ENCODE measurements at places on chromosomes 12 and 14. TPM values are rescaled to one million over a fixed set of nuclear protein-coding genes. Genes with fewer than 3 reads are reported as not detected.

DNA sequence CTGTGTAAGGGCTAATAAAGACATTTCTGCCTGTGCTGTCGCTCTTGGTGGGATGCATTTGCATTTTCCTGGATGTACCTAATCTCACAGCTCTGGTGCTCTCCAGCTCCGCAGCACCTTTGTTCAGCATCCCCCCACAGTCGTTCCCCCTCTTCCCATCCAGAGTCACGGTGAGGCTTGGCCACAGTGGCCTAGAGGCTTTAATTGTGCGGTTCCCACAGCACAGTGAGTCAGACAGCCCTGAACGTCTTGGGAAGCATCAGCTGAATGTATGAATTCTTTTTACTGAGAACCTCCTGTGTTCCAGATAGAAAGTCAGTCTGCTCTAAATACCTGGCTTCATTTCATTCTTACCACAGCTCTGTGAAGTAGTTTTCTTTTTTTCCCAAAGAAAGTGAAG, 28.7 kb downstream of the MLXIP start:
- DNase-seq, result no peak

GRCh38 chr14:101460521-101460920, 100.8 kb upstream of the DIO3 start:
- no peak for DNase-seq

Gene RNF212B
- total RNA-seq, result not detected

Gene TOMM20L
- not detected for total RNA-seq

DNA sequence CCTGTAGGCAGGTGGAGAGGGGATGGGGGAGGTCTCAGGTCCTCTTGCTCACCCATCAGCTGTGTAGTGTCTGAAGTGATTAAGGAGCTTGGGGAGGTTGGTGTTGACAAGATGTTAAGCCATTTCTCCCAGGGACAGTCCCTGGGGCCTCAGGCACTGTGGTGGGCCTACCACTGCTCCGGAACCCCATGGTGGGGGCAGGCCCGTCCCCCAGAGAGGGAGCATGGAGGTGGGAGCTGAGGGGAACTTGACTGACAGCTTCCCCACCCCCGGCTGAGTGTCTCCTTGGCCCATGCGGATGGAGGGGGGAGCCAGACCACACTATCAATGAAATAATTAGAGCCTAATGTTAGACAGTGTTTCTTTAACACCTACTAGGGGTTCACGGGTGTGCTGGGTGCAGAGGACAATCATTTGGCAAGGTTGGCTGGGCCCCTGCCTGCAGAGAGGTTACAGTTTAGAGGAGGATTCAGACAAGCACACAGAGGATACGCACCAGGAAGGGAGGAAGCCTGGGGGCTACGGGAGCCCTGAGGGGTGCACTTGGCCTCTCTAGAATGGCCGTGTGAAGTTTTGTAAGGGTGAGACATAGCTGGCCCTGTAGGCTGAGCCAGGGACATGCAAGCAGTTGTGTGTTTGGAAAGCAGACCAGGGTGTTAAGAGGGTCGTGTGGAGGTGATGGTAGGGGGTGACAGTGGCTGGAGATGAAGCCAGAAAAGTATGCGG, 19.3 kb upstream of the KRT80 start:
- DNase-seq, result no peak

- no peak for DNase-seq
Measured at GRCh38 chr12:38427442-38427841, 110.9 kb downstream of the ALG10B start.

- DNase-seq, result no peak
Measured at GRCh38 chr12:64098709-64099354, 123.3 kb downstream of the KICS2 start.

- no peak for DNase-seq
Measured at GRCh38 chr14:76676539-76676938, 84.7 kb upstream of the VASH1 start.

Gene C12orf75
- 650 TPM for total RNA-seq

DNA sequence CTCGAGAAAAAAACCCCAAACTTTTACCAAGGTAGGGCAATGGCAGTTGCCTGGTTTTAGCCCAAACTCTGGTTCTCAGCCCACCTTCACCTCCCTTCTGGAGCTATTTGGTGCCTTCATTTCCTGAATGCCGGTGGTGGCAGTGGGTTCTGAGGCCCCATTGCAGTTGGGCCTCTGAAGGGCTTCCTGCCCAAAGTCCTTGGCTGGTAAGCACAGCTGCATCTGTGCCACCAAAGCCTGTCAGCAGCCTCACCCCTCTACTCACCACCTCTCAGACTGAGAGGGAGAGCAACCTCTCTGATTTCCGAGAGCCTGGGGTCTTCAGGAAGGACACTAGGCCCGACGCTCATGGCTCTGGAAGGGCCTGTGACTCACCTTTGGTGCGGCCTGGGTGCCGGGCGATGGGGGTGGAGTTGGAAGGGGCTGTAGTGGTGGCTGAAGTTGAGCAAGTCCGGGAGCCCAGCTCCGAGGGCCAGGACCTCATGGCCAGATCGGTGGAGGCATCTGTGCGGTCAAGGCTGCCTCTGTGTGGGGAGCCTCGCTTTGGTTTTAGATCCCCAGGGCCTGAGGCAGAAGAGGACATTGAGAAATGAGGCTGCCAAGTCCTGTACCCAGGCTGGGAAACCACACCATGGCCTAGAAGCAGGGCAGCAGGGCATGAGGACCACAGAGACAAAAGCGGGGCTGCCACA, 38.6 kb upstream of the GPR68 start:
- DNase-seq, result no peak

Gene NEUROD4
- total RNA-seq, result not detected

Gene LRFN5
- total RNA-seq, result 1.4 TPM

Gene CLEC1B
- not detected for total RNA-seq

Gene FOXN4
- not detected for total RNA-seq

Gene AKAP6
- total RNA-seq, result 0.22 TPM

Gene LALBA
- total RNA-seq, result not detected

GRCh38 chr12:11724888-11725311, 75.4 kb downstream of the ETV6 start:
- DNase-seq, result no peak

Gene MYH6
- not detected for total RNA-seq

DNA sequence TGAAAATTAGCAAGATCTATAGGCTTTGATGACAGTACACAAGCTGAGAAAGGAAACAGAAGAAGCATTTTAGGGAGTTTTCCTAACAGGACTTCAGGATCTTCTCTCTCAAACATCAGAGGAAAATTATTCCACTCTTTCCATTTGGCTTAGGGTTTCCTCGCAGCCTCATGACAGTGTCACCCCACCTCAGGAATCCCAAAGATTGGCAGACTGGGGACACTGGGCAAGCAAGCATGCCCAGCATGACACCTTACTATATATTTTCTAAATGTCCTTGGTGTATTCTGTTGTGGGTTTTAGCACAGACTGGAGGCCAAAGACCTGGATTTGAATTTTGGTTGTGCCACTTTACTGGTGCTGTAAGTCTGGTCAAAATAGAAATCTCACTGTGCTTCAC, 482.4 kb upstream of the SOX5 start:
- DNase-seq, result no peak

All from epithelial cell of proximal tubule (primary cell).